Stimulated activated CD8-positive, alpha-beta memory T cell treated with anti-CD3 and anti-CD28 coated beads, Interleukin-2, amount 100 ng/mL, for 1 hour (primary cell): ENCODE measurements at places on chromosomes 12 and 14.

DNA sequence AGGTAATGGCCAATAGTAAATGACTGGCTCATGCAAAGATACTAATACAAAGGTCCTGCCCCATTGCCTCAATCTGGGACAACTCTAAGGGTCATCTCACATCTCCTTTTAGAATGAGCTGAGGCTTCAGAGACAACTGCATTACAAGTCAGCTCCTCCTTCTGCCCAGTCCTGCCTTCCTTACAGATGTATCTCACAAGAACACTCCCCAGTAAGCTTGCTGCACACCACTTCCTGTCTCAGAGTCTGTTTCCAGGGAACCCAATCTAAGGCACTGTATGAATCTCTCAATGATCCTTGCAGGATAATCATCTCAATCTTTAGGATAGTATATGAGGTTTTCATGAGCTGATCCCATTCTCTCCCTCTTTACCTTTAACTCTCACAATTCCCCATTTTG, 57.8 kb upstream of the ZDHHC17 start:
- no peak for DNase-seq

DNA sequence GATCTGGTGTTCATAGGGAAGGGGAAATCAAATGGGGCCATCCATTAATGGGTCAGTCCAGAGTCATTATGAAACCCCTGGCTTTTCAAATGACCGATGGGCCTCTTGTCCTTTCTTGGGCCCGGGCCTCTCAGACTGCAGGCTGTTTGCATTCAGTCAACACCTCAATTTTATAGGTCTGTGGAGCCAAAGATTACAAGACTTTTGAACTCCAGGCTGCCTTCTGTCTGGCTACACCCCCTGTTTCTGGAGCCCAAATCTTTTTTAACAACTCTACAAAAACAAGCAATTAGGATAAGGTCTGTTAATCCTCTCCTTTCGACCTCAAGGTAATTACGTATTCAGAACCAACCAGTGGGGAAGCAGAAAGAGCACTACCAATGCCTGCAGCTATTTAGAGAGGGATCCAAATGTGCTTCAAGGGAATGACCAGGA, 35.6 kb downstream of the DUSP6 start:
- DNase-seq, result no peak

DNA sequence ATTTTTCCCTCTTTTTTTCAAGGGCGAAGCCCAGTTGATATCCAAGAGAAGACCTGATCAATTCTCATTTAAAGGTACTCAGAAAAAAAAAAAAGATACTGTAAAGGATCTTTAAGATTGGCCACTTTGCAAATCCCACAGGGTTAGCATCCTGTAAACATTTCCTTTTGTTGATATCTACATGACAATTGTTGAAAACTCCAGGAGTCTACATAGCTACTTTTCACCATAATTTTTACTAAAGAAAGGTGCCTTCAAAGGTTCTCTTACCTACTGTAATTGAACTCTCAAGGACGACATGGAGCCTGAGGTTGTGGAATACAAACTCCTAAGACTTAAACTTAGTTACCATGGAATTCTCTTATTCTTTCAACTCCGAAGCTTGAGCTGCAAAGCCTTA, 125.5 kb downstream of the HECTD4 start:
- no peak for DNase-seq

- DNase-seq, result no peak
These were observed 62.8 kb downstream of the DENND5B start for GRCh38 chr12:31528095-31528494.

DNA sequence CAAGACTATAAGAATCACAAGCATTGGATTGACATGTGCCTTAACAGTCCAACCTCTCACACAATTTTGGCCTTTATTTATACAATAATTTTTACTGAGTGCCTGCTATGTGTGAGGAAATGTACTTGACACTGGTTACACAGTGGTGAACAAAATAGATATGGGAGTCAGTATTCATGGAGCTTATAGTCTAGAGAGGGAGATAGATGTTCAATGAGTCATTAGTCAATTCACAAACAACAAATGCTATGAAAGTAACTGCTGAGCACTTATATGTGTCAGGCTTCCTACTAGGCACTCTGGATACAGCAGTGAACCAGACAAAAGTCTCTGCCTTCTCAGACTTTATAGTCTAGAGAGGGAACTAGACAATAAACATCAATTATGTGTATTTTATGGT, 3.7 kb downstream of the CFAP54 start:
- no peak for DNase-seq

DNA sequence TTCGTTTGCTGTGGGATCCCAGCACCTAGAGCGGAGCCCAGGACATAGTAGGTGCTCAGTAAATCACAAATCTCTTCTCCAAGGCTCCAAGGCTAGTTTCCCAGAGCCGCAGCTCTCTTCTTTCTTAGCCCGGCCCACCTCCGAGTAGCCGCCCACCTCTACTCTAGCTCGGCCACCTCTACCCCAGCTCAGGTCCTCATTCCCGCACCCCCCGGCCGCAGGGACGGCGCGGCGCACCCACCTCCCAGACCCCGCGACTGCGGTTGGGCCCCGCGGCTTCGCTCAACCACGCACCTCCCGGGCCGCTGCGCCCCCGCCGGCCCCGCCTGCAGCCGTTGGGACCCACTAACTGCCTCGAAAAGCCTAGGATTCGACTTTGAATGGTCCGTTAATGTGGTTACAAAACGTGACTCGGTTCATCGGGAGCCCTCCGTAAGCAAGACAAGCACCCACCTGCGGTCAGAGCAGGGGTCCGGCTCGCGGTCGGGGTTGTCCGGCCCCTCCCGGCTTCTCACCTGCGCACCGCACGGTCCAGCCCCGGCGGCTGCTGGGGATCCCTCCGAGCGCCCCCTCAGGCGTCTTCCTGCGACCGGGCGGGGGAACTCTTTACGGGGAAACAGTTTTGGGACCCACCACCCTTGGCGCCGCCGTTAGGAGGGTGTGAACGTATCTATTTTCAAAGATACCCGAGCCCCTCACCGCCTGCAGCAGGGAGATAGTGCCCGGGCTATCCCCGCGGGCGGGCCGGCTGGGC, at the start of gene SLC2A14:
Gene SLC2A14, minus strand, starts transcription at position 350 of the 754 bp plus-strand sequence. CDS start 3,035 bp downstream, outside the sequence.
- DNase-seq, result no peak

- DNase-seq, result no peak
These were observed 48.8 kb downstream of the LRCOL1 start for GRCh38 chr12:132561427-132562156.

- no peak for DNase-seq
These were observed 23.1 kb downstream of the SPIC start for GRCh38 chr12:101498252-101498651.
